ENCODE measurements at places on chromosomes 2 and 18. TPM values are rescaled to one million over a fixed set of nuclear protein-coding genes. Genes with fewer than 3 reads are reported as not detected.

GRCh38 chr18:9475643-9476591 lies 604 bp downstream of the RALBP1 start:
- peak; percentile 17 for DNase-seq

DNA sequence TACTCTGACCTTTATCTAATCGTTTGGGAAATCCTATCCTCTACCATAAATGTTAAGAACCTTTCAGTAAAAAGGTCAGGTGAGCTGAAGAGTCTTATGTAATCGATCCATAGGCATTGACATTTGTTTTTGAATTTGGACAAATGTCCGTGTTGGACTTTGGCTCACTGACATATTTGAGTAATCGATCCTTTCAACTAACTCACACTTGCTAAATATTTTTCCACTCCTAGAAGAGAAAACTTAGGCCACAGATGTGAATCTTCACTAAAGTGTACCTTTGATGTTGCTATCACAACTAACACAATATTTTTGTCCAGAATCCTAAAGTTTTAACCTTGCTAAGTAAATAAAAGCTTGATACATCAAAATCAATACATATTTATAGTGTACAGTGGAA lies 89.5 kb downstream of the CCDC102B start:
- DNase-seq: no peak

DNA sequence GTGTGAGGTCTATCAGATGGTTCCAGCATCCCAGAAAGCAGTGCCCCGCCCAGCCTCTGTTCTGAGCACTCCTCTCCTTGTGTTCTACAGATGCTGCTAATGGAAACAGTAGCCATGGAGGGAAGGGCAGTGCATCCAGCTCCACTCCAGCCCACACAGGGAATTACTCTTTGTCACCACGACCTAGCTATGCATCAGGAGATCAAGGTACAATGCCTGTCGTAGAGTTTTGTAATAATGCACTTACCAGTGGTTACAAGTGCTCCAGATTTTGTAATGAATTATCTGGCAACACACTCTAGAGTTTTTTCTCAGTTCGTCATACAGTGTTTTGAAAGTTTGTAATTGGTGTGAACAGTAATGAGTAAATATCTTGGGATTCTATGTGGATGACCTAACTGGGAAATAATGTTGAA lies 161.1 kb downstream of the ESCO1 start:
- no peak for DNase-seq

GRCh38 chr2:230899786-230900185 lies 25.3 kb downstream of the GPR55 start:
- DNase-seq: no peak

DNA sequence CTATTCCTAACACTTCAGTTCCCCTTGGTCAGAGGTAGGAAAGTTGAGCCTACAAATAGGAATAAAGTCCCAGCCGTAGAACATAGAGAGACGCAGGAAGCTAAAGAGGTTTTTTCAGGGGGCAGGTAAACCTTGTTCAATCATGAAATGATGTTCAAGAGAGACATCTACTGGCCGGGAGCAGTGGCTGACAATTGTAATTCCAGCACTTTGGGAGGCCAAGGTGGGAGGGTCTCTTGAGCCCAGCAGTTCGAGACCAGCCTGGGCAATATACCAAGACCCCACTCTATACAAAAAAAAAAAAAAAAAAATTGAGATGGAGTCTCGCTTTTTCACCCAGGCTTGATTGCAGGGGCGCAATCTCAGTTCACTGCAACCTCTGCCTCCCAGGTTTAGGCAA lies 66.7 kb upstream of the DNAJC10 start:
- no peak for DNase-seq

- no peak for DNase-seq
Measured at GRCh38 chr2:237486819-237487448, at the start of gene MLPH. TSS of gene MLPH (plus strand) at chr2:237487251. CDS start at chr2:237493427, 6,176 bp downstream.

GRCh38 chr2:105252271-105252670 lies 10.7 kb downstream of the GPR45 start:
- DNase-seq: no peak

DNA sequence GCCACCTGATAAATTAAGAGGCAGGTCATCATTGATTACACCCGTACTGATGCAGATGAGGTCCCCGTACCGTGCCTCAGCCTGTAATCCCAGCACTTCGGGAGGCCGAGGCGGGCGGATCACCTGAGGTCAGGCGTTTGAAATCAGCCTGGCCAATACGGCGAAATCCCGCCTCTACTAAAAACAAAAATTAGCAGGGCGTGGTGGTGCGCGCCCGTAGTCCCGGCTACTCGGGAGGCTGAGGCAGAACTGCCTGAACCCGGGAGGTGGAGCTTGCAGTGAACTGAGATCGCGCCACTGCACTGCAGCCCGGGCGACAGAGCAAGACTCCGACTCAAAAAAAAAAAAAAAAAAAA lies 683 bp upstream of the ENOSF1 start:
- DNase-seq: no peak

- no peak for DNase-seq
Measured at GRCh38 chr2:122660786-122661634, 905.6 kb downstream of the TSN start.

DNA sequence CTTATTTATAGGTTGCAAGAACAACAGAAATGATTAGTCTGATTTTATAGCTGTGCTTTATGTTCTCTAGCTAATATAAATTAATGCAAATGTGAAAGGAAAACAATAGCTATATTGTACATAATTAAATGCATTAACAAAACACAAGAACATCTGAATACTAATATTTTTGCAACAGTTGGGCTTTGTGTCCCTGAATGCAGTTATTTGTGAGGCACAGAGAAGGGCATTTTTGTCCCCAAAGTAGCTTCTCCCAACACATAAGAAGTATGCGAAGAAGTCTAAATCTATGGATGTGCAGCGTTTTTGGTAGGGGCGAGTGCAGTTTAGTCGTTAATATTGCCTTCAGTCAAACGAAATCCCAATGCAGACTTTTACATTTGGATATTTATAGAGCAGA lies 110.0 kb downstream of the MBP start:
- no peak for DNase-seq

DNA sequence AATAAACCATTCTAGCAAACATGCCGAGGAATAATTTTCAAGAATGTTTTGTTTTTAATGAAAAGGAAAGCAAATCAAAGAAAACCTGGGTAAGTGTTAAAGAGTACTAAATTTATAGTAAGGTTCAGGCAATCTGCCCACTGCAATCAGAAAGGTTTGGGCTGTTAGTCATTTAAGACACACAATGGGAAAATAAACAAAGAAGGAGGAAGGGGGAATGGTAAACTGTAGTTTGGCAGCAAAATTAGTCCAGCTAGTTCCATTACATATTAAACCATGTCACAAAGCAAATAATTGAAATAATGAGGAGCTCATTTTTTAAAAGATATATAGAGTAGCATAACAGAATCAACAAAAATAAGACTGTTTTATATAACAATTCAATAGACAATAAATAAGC lies 87.5 kb upstream of the COPS8 start:
- no peak for DNase-seq

- no peak for DNase-seq
Measured at GRCh38 chr2:12960671-12961070, 243.9 kb downstream of the TRIB2 start.

DNA sequence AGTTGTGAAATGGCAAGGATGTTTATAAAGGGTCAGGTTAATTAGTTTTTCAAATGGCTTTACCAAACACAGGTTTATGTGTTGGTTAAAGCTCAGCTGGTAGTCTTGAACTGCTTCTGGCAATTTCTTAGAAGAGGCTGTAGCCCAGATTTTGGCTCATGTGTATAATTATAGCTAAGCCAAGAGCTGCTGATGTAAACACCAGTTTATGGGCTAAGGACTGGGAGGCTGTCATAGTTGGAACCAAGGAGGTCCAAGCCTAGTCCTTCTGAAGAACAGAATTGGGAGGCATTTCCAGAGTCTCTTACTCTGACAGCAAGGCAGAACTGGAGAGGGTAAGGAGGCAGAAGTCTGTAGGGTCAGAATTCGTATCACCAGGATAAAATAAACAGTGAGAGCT lies 25.4 kb downstream of the UBE2E3 start:
- DNase-seq: no peak

- DNase-seq: no peak
Measured at GRCh38 chr2:204026294-204026693, 89.7 kb downstream of the ICOS start.

GRCh38 chr2:193894081-193894480 lies 1699.3 kb upstream of the TMEFF2 start:
- no peak for DNase-seq

DNA sequence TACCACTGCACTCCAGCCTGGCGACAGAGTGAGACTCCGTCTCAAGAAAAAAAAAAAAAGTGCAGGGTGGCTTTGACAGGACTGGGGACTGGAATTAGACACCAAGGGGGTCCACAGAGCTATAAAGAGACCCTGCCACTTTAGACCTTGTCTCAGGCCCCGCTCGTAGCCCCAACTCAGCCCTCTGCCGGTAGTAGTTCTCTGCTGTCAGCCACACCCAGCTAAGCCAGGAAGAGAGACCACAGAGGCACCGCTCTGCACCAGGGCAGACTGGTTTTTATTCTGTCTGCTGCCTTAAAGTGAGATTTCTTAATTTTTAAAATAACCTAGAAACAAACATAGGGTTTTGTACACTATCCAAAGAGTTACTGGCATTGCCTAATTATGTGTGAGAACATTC lies 66.0 kb downstream of the STEAP3 start:
- no peak for DNase-seq

DNA sequence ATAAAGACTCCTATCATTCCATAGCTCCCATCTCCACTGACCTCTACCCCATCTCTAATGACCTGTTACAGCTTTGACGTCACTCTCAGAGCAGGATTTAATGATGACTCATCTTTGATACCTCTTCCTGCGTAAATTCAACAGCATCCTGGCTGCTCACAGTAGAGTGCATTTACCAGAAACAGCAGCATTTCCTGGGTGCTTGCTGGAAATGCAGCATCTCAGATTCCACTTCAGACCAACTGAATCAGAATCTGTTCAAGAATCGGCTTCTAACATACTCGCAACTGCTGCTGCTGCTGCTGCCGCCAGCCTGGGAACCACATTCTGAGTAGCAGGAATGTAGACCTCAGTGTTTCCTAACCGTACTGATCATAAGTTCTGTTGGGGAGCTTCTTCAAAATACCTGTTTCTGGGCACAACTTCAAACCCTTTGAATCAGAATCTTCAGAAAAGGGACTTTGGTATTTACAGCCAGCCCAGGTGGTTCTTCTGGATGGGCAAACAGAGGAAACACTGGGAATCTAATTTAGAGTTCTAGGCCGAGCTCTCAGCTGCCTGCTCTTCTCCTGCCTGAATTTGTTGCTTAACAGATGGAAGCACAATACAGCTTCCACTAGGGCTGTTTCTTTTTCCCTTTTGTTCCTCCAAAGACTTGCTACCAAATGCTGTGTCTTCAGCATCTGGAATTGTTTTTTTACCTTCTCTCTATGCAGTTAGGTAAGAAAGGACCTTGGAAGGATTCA lies 241.4 kb downstream of the NCKAP5 start:
- DNase-seq: no peak

GRCh38 chr18:12317664-12318333 lies 9.8 kb downstream of the TUBB6 start:
- no peak for DNase-seq

GRCh38 chr2:122194546-122194945 lies 439.1 kb downstream of the TSN start:
- DNase-seq: no peak

- DNase-seq: no peak
Measured at GRCh38 chr18:9516437-9517064, 41.2 kb downstream of the RALBP1 start.

DNA sequence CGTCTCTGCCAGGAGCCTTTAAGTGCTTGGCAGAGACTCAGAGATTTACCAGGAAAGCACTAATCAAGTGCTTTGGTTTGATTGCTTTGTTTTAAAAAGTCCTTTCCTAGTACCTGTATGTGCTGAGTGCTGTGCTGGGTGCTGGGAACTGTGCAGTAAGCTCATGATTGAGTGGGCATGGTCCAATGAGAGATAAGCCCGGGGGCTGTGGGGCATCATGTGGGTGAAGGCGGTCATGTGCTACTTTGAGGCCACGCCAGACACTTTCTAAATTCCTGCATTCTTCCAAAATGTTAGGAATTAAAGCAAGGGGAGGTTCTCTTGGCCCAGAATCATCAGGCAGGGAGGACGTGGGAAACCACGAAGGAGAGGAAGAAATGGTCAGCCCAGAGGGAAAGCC lies 109.0 kb downstream of the ACAA2 start:
- no peak for DNase-seq

GRCh38 chr2:233836359-233836758 lies 18.0 kb downstream of the HJURP start:
- no peak for DNase-seq

DNA sequence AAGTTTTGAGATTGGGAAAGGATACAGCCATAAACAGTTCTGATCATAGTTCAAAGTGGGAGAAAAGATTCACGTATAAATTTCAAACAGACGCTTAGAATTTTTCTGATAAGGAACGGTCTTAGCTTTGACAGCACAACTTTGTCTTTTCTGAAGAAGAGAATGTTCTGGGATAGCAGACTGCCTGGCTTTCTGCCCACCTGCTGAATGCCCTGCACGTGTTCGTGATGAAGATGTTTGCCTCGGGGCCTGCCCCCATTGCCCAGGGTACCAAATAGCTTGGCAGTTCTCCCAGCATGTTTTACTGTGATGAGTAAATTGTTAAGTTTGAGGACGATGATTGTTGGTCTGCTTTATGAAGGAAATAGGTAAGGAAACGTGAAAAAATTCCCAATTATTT lies 4.6 kb downstream of the MRPL33 start:
- DNase-seq: no peak

The LBX2 gene
- total RNA-seq: 1.6 TPM

The KIF5C gene
- 0.92 TPM for total RNA-seq

The MEP1B gene
- not detected for total RNA-seq

The ARHGAP15 gene
- total RNA-seq: 16.8 TPM

The FLACC1 gene
- total RNA-seq: 1.5 TPM

The UNC80 gene
- 0.06 TPM for total RNA-seq

The MAPRE3 gene
- 23.5 TPM for total RNA-seq

The SCYGR4 gene
- total RNA-seq: not detected

The DRC1 gene
- not detected for total RNA-seq
